Hematopoietic multipotent progenitor cell treated with erythropoietin and hydrocortisone succinate and interleukin-3 and kit ligand, for 4 days (in vitro differentiated cells): ENCODE measurements at places on chromosomes 5 and 9.

DNA sequence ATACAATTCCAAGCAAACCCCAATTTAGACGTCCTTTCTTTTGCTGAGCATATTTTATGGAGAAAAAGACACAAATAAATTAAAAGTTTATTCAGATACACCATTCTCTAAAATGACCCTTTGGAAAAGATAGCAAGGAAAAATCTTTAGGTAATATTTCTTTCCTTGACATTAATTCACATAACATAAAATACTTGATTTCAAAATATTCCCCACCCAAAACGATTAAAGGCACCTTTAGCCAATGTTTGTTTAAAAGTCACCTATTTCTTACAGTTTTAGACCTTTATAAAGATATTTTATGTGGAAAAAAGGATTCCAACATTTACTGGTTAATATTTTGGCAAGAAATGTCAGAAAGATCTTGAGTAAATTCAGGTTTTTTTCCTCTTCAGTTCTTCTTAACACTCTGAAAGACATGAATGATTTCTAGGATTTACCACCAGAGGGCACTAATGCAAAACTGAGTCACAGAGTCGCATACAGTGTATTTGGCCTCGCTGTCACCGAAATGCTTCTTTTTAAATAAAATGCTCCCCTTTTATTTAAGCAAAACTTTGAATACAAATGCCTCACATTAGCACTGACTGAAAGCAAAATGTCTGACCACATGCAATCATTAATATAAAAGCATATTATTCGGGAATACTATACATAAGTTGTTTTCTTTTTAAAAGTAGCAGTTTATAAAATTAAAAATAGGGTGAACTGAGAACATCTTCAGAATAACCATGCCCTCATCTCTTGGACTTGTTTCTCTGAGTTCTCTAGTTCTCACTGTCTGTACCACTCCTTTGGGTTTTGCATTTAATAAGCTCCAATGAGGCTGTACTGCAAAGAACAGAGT lies 122.5 kb downstream of the SLC1A3 start:
- peak; percentile 92 for DNase-seq

- DNase-seq: peak; percentile 64
Measured at GRCh38 chr5:88674356-88675167, 208.4 kb downstream of the MEF2C start.

DNA sequence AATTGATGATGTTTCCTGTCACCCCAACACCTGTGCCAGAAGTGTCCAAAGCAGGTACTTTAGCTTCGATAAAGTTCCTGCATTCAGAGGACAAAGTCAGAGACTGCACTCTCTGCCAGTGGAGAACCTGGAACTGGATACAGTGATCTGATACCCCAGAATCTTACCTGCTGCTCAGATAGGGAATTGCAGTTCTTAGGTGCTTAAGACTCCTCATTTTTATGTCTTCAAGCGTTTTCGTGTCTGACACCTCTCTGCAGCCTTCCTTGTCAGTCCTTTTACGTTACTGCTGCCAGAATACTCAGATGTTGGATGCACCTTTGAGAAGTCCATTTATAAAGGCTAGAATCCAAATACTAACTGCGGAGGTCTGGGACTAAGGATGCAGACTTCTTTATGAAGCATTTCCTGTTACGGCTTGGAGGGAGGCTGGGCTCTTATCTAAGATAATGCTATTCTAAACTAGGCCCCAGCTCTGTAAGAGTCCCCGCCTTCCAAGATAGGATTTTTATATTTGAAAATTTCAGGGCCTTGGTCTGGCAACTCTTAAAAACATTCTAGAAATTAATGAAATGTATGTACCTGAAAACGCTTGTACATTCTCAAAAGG lies 1.9 kb downstream of the ISOC1 start:
- peak; percentile 56 for DNase-seq

DNA sequence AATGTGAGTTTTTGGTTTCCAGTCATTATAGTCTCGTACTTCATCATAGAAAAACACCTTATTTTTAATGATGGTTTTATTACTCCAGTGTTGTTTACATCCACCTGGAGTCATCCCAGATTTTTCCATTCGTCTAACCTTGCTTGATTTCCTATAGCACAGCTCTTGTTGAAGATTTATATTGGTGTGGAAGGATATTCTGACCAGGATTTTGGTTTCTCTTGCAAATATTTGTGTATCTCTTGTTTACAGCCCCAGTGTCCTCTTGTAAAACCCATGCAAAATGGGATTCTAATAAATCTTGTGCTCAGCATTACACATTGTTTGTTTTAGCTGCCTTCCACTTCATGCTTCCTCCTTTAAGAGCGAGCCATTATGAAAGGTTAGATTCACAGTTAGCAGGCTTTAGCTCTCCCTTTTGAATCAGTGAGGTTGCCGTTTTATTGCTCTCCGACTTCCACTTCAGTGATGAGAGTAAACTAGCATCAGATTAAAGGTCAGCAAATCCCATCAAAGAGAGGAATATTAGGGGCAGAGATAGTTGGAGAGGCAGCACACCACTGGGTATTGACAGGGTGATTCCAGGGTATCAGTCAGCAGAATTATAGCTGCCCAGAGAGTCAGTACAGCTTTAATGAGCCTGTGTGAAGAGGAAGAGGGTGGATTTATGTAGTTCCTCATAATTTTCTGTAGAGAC lies 157.1 kb downstream of the PBX3 start:
- peak; percentile 55 for DNase-seq

DNA sequence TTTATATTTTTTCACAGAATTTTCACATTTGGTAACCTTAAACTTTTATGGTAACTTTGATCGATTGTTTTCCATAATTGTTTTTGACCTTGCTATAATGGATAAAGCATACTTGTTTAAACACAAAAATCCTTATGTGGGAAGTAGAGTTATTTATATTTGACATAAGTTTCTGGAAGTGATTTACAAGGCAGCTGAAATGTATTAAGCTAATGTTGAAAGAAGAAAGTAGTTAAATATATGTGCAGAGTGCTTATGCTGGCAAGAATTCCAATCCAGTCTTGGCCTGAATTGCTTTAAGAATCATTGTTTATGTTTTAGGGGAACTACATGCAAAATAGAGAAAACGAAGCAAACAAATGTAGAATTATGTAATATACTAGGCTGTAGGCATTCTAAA lies 763.6 kb downstream of the TAF11L14 start:
- DNase-seq: no peak

DNA sequence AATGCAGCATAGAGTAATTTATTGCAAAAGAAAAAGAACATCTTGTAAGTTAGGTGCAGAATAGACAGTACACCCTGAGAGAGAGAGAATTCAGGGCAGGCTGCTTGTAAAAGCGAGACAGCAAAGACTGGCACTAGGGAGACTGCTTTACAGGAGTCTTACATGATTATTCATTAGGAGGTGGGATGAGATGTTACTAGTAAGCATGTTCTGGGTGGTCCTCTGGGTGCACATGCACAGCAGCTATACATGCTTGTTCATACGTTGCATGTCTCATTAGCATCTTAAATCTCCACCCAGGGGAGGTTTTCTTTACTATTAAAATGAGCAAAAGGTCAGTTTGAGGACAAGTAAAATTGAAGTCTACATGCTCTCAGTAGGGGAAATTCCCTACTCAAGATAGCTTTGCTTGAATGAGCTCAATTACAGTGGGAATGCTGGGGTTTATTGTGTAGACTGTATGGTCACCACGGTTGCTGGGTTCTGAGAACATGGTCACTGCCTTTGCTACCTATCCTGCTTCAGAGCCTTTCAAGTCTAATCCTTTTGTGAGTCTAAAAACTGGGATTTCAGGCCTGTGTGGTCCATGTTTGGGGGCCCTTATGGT lies 60.6 kb downstream of the RGS7BP start:
- no peak for DNase-seq

DNA sequence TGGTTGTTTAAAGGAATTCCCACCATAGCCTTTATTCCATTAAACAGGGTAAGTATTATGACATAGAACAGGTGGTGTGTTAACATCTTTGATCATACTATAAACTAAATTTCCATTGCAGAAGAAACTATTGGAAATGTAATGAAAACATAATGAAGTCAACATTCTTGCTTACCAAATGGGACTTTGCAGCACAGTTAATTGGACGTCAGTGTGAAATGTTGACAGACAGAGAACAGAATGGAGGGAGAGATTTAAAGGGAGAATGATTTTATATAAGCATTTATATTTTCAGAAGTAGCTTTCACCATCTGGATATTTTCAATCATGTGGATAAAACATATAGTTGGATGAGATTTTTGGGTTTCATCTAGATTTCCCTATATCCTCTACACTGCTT lies 311.3 kb downstream of the TUSC1 start:
- no peak for DNase-seq

DNA sequence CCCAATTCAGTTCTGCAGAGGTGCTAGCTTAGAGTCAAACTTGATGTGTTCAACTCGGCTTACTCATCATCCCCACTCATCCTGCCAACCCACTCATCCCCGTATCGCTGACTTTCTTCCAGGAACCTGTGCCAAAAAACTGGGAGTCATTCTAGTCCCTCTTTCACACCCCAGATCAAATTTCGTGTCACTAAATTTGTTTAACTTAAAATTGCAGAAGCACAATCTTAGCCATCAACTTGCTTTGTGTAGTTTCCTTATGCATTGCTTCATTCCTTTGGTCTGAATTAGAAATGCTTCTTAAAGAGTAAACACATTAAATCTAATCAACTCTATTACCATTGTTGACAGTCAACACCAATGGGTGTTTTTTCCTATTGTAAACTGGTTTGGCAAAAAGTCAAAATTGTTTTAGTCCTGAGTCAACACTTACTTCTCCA lies 162.4 kb downstream of the TTC39B start:
- DNase-seq: no peak

DNA sequence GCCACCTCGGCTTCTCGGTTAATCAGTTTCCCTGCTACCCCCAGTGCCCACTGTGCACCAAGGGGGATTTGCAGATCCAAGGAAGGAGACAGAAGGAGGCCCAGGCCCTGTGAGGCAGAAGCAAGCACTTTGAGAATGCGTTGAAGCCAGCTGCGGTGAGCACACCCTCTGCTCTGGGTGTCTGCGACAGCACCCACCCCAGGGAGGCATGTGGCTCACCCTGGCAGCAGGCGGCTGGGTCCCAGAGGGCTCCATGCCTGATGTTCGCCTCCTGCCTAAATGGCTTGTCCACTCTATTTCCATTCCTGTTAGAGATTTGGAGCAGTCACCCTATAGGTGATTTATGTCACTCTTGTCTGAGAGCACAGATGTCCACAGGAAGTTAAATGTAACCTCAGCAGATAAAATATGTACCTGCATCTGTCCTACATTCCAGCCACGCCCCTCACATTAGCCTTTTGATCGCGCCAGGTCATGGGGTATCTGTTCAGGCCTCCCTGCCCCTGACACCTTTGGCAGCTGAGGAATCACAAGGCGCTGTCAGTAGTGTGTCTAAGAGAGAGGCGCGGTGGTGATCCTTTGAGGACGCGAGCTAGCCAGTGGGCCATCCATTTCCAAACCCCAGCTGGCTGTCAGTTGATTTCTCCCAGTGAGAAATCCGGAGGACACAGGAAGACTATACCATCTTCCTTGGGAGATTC lies 28.1 kb downstream of the PTGES2 start:
- no peak for DNase-seq

- DNase-seq: no peak
Measured at GRCh38 chr5:14226992-14227391, 83.8 kb downstream of the TRIO start.

DNA sequence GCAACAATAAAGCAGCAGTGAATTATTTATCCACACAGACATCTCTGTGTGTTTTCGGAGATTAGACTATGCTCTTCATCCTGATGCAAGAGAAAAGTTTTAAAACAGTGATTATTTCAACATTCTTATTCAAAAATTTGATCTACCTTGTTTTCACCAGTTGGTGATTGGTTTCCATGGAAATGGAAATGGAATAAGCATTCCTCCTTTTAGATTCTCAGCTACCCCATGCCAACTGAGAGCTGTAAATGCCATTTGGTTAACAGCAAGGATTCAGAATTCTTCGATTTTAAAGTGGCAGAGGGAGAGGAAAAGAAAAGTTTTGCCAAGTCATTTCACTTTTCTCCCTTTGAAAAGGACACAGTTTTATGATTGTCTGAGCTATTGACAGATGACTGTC lies 154.7 kb downstream of the PCSK5 start:
- no peak for DNase-seq

- DNase-seq: no peak
Measured at GRCh38 chr5:141529002-141529401, 40.1 kb downstream of the PCDHGC5 start.

GRCh38 chr9:93315118-93315517 lies 131.2 kb downstream of the WNK2 start:
- DNase-seq: no peak

DNA sequence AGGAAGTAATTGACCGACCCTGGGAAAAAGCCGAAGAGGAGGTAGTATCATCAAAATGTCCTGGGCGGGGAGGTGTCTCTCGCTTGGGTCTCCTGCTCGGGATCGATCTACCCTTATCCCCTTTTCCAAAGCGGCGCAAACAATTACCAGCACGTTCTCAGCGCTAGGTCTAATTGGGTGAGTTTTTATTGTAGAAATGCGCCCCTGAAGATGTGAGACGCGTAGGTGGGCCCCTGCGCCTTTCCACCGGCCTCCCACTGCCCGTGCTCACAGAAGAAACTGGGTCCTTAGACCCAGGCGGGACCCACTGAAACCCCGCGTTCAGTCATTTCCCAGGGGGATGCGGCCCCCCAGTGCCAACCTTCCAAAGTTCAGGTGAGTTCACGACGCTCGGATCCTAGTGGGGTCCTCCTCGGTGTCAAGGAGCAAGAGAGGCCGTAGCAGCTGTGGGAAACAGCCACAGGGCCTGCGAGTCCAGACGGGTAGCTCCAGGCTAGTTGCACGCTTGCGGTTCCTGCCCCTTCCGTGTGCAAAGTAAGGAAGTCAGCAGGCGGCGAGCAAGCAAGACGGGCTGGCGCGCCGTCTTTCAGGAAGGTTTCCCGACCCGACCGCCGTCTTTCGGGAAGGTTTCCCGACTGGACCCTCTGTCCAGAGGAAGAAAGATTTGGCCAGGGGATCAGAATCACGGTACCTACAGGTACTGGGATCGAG lies 1.5 kb downstream of the SMIM32 start:
- peak; percentile 61 for DNase-seq

- no peak for DNase-seq
Measured at GRCh38 chr9:73118286-73118685, 33.4 kb upstream of the ANXA1 start.

- DNase-seq: peak; percentile 98
Measured at GRCh38 chr5:68215208-68215897, at the start of gene PIK3R1. Gene PIK3R1, plus strand, starts transcription at chr5:68215756. Its CDS starts 10,920 bp downstream, at chr5:68226676.

GRCh38 chr5:108432024-108432423 lies 50.1 kb upstream of the FBXL17 start:
- DNase-seq: no peak

DNA sequence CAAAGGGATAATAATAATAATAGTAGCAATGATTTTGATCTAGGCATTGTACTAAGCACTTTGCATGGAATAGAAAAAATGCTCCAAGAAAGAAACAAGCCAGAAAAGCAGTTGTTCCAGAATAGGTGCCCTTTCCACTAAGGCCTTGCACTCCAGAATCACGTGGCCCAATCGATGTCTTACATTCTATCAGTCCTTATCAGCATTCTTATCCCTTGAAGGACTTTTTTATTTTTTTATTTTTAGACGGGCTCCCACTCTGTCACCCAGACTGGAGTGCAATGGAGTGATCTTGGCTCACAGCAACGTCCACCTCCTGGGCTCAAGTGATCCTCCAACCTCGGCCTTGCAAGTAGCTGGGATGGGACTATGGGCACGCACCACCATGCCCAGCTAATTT lies 36.5 kb downstream of the PDZD2 start:
- no peak for DNase-seq
